Omental fat pad (tissue), 4 donors: ENCODE measurements at places on chromosomes 5 and 9. TPM values are rescaled to one million over a fixed set of nuclear protein-coding genes. Genes with fewer than 3 reads are reported as not detected.

GRCh38 chr9:27209034-27209433, 87.9 kb downstream of the EQTN start:
- DNase-seq: no peak

GRCh38 chr5:135880278-135880677, 15.4 kb downstream of the IL9 start:
- no peak for DNase-seq

Gene NSA2
- 110 TPM for total RNA-seq

DNA sequence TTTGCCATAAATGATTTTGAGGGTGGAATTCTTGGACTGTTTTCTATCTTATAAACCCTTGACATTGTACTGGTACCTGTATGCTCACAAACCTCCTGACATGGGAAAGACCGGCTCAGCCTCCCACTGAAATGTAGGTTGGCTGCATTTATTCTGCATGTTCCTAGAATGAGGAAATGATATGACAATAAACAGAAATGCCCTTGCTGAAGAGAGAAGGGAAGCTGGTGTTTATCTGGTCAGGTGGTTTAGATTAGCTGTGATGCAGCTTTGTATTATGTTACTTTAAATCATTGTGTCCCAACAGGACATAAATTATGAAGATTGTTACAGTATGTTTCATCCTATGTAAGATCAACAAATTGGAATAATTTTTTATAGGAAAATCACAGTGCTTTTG, 23.1 kb upstream of the CATSPER3 start:
- no peak for DNase-seq

- no peak for DNase-seq
Observed at GRCh38 chr5:145433077-145433476, 402.1 kb downstream of the PRELID2 start.

GRCh38 chr5:88660264-88660946, 222.6 kb downstream of the MEF2C start:
- DNase-seq: no peak

DNA sequence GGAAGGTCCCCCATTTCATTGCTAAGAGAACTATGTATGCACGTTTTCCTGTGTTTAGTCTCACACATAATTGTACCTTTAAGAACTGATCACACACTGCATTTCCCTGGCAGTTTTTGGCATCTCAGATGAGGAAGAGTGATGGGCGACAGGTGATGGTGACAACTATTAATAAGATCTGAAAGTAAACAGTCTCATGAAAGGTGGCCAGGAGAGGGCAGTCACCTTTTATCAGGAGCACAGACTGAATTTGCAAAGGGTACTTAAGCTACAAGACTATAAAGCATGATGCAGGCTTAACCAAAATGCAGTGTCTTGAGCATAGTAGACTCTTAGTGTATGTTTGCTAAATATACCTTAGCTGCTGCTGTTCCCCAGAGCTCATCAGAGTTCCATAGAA, 91.5 kb downstream of the GHR start:
- no peak for DNase-seq
